ENCODE measurements at places on chromosomes 6 and 20. TPM values are rescaled to one million over a fixed set of nuclear protein-coding genes. Genes with fewer than 3 reads are reported as not detected.

Gene PDE10A
- total RNA-seq = 25.5 TPM

Gene FRK
- total RNA-seq = 2.4 TPM

Gene PPP1R14C
- total RNA-seq = 1.6 TPM

Gene PI16
- not detected for total RNA-seq

Gene CLIC1
- 486 TPM for total RNA-seq

Gene ANKRD66
- not detected for total RNA-seq

Gene MYMX
- not detected for total RNA-seq

Gene JPH2
- 3.2 TPM for total RNA-seq

Gene RAD21L1
- not detected for total RNA-seq

Gene KCNQ2
- total RNA-seq = 0.58 TPM

Gene ACAT2
- total RNA-seq = 21.5 TPM

Gene TCP11
- total RNA-seq = not detected

Gene TRIM40
- total RNA-seq = not detected

Gene PHACTR1
- not detected for total RNA-seq

Gene C6orf58
- total RNA-seq = not detected

Gene MEP1A
- total RNA-seq = not detected

Gene CST2
- 0.25 TPM for total RNA-seq

Gene ATXN1
- 2.7 TPM for total RNA-seq

Gene RAMACL
- 0.43 TPM for total RNA-seq

Gene TBXT
- total RNA-seq = not detected

Gene DPPA5
- not detected for total RNA-seq

Gene HECA
- 1.1 TPM for total RNA-seq

Gene ZSCAN16
- total RNA-seq = 4.4 TPM

Gene MYLK2
- 0.66 TPM for total RNA-seq

Gene RGS17
- total RNA-seq = 8.5 TPM

Gene GRIK2
- total RNA-seq = 0.39 TPM

Gene GPX5
- not detected for total RNA-seq

Gene MUCL3
- total RNA-seq = 0.09 TPM

Gene ALDH5A1
- 8.1 TPM for total RNA-seq

Gene C20orf144
- 0.07 TPM for total RNA-seq

Gene LIME1
- 8.9 TPM for total RNA-seq

Gene ZNF133
- 13.2 TPM for total RNA-seq

Gene PBX2
- total RNA-seq = 17.2 TPM

Gene ZSCAN23
- total RNA-seq = not detected

Gene FUT9
- not detected for total RNA-seq

Gene ZSCAN12
- total RNA-seq = 1.3 TPM

Gene PROKR2
- not detected for total RNA-seq

Gene NOX3
- total RNA-seq = not detected

Gene RFX6
- total RNA-seq = not detected

Gene DDX39B
- 358 TPM for total RNA-seq

Gene FERMT1
- total RNA-seq = 13.4 TPM

Data from A549 treated with GW870086 at 1 μM for 4 hours (cell line).